ENCODE measurements at places on chromosomes 12 and 14.
A peak's percentile ranks its signal among the peaks of the same experiment; 100 is the strongest.

- DNase-seq = peak; percentile 60
Observed at GRCh38 chr14:78836777-78837176, 666.6 kb downstream of the NRXN3 start.

DNA sequence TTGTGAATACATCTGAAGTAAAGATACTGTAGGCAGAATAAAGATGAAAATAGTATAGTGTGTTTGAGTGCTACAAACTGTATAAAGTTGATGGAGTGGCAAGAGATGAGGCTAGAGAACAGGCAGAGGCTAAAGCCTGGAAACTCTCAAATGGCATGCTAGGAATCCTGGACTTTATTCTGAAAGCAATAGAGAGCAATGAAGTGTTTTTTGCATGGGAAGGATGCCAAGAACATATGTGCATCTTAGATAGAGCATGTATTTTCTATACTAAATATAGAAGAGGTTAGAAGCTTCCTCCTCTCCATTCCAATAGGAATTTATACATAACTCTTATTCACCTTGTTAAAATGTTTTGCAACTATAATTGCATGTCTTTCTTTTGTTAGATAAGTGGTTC, 86.3 kb upstream of the TMTC2 start:
- no peak for DNase-seq

- DNase-seq = no peak
Observed at GRCh38 chr12:120249266-120249874, 16.2 kb downstream of the PXN start.

GRCh38 chr14:104981699-104982541, 3.7 kb upstream of the CLBA1 start:
- no peak for DNase-seq

- DNase-seq = no peak
Observed at GRCh38 chr12:75894965-75895754, 136.4 kb downstream of the PHLDA1 start.

DNA sequence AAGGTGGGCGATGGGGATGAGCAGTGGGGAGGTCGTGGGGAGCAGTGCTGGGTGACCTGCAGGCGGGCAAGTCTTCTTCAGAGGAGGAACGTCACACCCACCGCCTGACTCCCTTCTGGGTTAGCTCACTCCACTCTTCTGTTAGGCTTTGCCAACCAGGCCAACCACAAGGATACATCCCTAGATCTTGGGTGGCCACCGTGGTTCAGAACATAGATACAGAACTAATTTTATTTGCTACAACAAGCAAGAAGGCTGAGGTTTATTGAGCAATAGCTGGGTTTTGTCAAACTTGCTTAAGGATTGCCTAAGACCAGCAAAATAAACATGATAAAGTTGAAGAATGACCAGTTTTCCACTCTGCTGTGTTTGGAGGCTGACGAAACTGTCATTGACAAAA, 109.4 kb downstream of the DACT1 start:
- DNase-seq = no peak

DNA sequence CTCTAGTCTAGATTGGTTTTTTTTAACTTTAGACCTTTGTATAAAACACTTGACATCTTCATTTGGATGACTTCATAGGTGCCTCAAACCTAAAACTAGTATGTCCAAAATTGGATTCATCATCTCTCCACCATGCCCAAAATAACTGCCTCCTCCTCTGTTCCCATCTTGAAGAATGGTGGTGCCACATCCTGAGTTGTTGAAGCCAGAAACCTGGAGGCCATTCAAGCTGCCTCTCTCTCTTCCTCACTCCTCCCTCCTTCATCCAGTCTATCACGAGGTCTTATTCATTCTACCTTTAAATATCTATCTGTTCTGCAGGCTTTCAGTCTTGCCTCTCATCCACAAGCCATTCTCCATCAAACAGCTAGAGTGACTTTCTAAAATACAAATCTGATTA, 26.5 kb upstream of the USP44 start:
- DNase-seq = no peak

GRCh38 chr12:19971361-19972280, 396.7 kb upstream of the PDE3A start:
- no peak for DNase-seq

DNA sequence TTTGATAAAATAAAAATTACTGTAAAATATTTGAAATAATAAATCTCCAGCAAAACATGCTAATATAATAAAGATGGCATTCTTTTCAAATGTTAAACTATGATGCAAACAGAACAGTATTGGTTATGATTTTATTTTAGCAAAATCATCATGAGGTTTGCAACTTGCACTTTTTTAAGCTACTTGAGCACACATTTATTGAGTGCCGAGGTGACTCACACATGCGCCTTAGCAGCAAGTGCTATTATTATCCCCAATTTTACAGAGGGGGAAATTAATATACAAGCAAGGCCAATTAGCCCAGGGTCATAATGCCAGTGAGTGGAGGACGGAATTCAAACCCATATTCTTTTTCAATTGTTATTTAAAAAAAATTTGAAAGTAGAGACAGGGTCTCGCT, 7.3 kb downstream of the DYRK4 start:
- no peak for DNase-seq

DNA sequence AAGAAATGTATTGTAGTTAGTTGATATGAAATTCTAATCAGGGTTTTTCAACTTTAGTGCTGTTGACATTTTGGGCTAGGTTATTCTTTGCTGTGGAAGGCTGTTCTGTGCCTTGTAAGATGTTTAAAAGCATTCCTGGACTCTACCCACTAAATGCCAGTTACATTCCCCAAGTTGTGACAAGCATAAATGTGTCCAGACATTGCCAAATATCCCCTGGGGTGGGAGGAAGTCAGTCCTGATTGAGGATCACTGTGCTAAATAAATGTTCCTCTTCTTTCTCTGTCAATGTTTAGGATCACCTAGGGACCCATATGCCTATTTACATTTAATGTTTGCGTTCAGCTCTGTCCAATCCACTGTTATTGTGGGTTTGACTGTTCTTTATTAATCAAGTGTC, 268.3 kb downstream of the TMTC2 start:
- no peak for DNase-seq

GRCh38 chr12:45216230-45216982, 511 bp downstream of the ANO6 start:
- peak; percentile 56 for DNase-seq

DNA sequence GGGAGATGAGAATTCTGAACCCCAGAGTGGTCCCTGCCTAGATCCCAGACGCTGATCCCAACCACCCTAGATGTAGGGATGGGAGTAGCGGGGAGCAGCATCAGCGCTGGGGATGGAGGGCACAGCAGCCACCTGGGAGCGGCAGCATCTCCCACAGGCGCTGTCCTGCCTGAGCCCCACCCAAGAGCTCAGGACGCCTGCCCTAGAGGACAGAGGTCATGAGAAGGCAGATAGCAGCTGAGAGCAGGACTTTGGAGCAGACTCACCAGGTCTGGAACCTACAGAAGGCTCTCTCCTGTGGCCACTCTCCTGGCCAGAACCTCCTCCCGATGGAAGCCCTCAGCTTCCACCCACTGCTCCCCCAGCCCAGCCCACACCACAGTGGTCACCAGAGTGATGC, 7.2 kb downstream of the CCDC85C start:
- no peak for DNase-seq

- DNase-seq = peak; percentile 65
Observed at GRCh38 chr12:100163416-100164152, 20.9 kb upstream of the BLTP3B start.

GRCh38 chr12:52010152-52010622, 3.4 kb downstream of the TAMALIN start:
- DNase-seq = no peak

GRCh38 chr14:43697003-43697402, 810.1 kb downstream of the FSCB start:
- DNase-seq = no peak

DNA sequence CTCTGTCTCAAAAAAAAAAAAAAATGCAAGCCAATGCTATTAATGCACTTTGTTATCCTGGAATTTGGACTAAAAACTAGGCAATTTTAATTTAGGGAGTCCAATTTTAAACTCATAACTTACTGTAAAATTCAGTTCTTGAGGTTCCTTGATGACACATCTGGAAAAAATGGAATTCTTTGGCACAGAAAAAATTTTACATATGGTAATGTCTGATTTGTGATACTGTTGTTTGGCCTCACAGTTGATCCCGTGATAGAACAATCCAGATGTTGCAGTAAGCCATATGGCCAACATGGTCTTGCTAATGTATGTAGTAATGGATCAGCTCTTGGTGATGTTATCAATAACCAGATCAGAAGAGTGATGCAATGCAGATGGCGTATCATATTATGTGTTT, 1089.8 kb downstream of the FLRT2 start:
- DNase-seq = no peak

- no peak for DNase-seq
Observed at GRCh38 chr14:50303744-50304471, 8.1 kb downstream of the L2HGDH start.

GRCh38 chr12:11812586-11813437, 163.3 kb downstream of the ETV6 start:
- peak; percentile 12 for DNase-seq

DNA sequence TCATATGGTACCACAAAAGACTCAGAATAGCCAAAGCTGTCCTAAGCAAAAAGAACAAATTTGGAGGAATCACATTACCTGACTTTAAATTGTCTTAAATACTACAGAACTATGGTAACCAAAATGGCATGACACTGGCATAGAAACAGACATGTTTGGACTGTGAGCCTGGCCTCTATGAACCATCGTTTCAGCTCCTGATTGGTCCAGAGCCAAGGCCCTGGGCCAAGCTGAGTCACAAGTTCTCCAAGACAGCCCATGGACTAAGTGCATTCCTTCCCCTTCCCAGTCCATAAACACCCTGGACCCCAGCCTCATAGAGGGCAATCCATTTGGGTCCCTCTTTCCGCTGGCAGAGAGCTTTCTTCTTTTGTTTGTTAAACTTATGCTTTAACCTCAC, 12.1 kb upstream of the PRR4 start:
- DNase-seq = no peak

GRCh38 chr14:101176535-101177205, 273.1 kb upstream of the RTL1 start:
- DNase-seq = no peak

DNA sequence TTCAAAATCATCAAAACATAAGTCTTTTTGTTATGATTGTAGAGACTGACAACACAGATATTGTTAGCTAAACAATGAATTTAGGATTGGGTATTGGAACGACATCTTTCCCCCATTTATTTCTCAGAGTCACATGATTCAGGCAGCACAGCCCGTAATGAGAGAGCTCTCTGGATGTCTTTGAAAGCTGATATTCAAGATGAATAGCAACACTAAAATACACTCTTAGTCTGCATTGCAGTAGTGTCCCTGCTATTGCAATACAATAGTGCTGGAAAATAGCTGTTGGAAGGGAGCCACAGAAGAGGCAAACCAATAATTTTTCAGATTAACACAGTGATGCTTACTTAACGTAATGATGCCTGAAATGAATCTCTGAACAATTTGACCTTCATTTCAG, 9.9 kb downstream of the GTSF1 start:
- DNase-seq = no peak

- no peak for DNase-seq
Observed at GRCh38 chr12:94648578-94648977, 1.8 kb downstream of the TMCC3 start.

DNA sequence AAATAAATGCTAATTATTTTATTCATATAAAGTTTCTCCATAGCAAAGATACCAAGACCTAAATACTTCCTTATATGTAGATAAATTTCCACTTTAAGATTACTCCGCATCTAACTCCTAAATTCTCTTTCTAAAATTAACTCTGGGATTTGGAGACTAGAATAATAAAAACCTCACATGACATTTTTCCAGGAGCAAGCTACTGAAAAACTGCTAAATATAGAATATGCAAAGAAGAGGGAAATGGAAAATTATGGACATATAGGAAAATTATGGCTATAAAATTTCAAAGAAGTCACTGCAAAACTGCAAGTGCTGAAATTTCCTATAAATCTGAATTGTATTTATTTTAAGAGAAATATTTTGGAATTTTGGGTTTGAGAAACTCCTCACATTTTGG, 186.2 kb downstream of the DUSP6 start:
- no peak for DNase-seq

DNA sequence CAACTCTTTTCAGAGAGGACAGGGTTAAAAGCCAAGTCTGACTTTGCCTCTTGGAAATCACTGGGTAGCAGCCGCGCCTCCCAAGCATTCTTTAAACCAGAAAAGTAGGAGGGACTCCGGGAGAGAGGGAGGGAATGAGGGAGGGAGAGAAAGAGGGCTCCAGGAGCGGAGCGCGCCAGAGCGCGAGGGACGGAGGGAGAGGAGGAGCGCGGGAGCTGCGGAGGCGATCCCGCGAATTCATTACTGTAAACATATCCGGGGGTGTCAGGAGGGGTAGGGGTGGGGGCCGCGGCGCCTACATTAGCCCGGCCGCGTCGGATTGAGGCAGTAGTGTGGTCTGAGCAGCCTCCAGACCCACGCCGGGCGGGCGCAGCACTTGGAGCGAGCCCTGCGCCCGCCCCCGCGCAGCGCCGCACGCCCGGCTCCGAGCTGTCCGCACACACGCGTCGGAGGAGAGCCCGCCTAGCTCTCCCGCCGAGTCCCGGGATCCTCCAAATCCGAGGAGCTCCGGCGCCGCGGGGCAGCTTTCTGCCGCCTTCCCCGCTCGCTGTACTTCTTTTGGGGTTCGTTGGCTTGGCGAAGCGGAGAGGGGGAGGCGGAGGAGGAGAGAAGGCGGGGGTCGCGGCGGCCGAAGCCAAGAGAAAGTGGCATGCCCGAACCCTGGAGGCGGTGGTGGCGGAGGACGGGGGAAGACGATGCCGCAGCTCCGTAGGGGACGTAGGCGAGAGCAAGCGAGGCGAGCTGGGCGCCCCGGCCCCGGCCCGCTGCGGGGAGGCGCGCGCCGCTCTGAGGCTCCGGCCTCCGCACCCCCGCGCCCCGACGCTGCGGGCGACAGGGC, 3.3 kb downstream of the FLRT2 start:
- peak; percentile 26 for DNase-seq

- no peak for DNase-seq
Observed at GRCh38 chr12:75444429-75445136, 36.0 kb upstream of the GLIPR1 start.

GRCh38 chr12:54419088-54419887, at the start of gene ITGA5:
ITGA5 (minus strand) TSS chr12:54419266; CDS start chr12:54419198, 68 bp downstream.
- no peak for DNase-seq

- DNase-seq = peak; percentile 88
Observed at GRCh38 chr14:24365600-24366412, 2.2 kb upstream of the NFATC4 start.

DNA sequence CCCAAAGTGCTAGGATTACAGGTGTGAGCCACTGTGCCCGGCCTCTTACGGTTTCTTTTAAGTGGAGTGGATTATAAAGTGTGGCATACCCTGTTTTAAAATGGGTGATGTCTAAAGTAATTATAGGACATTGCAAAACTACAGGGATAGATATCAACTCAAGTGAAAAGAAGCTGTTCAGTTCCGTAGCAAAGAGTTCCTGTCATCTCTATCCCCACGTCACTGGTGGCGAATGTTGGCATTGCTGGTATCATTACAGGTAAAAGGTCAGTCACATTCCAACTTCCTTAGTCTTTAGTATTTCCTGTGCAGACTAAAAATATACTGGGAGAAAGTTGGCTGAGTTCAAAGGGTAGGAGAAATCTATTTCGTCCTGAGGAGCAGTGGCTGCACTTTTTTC, 95.6 kb upstream of the SLC38A2 start:
- DNase-seq = no peak

- DNase-seq = no peak
Observed at GRCh38 chr12:124194893-124195566, 99.9 kb upstream of the RFLNA start.

Data from NCI-H1092 (cell line).